Left lobe of liver (tissue), 2 donors: ENCODE measurements at places on chromosomes 7 and 10.
A peak's percentile ranks its signal among the peaks of the same experiment; 100 is the strongest.

- DNase-seq: peak; percentile 28
These were observed 57.7 kb downstream of the DNAJB6 start for GRCh38 chr7:157394246-157395191.

DNA sequence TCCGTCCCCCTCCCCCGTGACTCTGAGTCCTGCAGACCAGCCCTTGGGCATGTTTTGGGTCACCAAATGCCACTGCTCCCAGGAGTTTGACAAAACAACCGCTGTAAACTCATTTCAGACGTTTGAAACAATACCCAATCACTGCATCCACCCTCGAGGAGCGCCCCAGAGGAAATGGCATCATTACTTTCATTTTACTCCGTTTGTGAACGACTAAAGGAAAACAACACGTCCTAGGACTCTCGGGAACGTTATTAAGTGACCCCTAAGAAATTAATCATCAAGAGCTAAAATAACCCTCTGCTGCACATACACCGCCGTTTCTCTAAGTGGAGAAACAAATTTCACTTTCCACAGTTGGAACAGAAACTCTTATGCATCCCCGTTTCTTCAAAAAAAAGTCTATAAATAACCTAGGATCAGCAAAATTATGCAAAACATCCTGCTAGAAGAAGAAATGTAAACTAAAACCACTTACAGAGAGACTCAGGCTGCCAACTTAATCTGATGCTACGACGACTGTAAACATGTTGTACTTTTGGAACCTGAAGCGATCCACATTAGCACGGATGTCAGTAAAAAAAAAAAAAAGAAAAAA is 109.9 kb upstream of the EFCAB10 start:
- DNase-seq: no peak

- no peak for DNase-seq
These were observed 151.0 kb upstream of the FRMD4A start for GRCh38 chr10:14481752-14482151.

- DNase-seq: no peak
These were observed 57.4 kb downstream of the CHST15 start for GRCh38 chr10:124035928-124036558.

GRCh38 chr7:73606801-73607691 is 17.3 kb downstream of the MLXIPL start:
- peak; percentile 62 for DNase-seq

DNA sequence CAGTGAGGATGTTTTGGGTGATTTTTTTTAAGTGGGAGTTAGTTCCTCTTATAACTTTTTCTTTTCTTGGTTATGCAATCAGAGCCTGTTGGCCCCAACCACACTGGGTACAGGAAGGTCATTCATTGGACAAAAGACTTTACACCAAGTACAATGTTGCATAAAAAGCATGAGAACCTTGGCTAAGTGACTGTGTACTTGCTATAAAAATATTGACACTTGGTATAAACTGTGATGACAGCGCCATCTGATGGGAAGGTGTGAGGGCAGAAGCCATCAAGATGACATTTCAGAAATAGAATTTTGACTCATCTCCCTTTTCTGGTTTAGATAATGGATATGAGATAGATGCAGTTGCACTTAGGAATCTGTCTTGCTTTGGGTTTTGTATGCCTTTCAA is 126.4 kb upstream of the CCDC6 start:
- peak; percentile 48 for DNase-seq

GRCh38 chr10:97701438-97702069 is 12.0 kb upstream of the MARVELD1 start:
- DNase-seq: no peak

DNA sequence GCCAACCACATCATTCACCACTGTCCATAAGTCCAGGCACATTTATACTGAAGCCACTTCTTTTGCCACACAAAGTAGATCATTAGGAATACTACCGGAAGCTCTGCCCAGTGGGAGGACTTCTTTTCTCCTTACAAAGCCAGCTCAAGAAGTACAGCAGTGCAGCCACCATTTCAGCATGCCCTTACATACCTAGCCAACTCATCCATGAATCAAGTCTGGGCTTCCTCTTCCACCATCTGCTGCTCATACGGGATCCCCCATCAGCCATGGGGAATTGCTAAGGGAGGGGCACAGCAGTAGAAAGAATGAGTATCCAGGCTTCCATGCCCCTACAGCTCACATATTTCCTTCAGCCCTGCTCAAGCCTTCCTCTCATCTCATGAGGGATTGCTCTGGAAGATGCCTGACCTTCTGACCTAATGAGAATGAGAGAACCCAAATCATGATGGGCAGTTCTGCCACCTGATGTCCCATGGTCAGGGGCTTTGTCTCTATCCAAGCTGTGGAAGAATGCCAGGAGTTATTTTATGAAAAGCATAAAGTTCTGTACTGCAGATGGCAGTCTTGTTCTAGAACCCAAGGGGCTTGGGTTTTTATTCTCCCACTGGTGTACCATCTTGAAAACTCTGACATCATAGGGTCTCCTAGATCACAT is 39.5 kb downstream of the ACSM6 start:
- no peak for DNase-seq

- DNase-seq: peak; percentile 64
These were observed 60.8 kb downstream of the GDI2 start for GRCh38 chr10:5752301-5752871.
